NCI-H1105 treated with DMSO at 0.1 percent for 48 hours (cell line): ENCODE measurements at places on chromosomes 7 and 10.

GRCh38 chr7:66847879-66848790, 72.9 kb upstream of the TMEM248 start:
- DNase-seq, result no peak

DNA sequence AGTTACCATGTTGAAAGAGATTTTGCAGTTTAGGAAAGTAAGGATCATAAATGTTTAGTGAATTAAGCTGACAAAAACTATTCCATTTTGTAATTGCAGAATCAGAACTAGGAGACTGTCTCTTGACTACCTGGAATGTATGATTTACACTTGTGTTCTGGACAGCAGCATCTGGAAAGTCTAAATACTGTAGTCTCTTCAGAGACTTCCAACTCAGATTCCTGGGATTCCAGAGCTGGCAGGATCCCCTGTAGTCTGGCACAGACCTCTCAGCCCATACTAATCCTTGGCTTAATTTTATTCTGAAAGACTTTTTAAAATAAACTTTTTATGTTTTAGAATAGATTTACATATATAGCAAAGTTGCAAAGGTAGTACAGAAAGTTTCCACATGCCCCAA, 452.7 kb downstream of the DPP6 start:
- DNase-seq, result no peak

GRCh38 chr7:158815083-158815799, 14.1 kb downstream of the ESYT2 start:
- DNase-seq, result no peak

GRCh38 chr7:127792528-127793342, 140.7 kb downstream of the SND1 start:
- DNase-seq, result peak; percentile 6

GRCh38 chr7:154879629-154880028, 123.3 kb downstream of the PAXIP1 start:
- peak; percentile 86 for DNase-seq

GRCh38 chr7:100983451-100984187, 14.3 kb downstream of the MUC12 start:
- no peak for DNase-seq

- DNase-seq, result no peak
These were observed 715.1 kb downstream of the GRID1 start for GRCh38 chr10:85651497-85651882.

DNA sequence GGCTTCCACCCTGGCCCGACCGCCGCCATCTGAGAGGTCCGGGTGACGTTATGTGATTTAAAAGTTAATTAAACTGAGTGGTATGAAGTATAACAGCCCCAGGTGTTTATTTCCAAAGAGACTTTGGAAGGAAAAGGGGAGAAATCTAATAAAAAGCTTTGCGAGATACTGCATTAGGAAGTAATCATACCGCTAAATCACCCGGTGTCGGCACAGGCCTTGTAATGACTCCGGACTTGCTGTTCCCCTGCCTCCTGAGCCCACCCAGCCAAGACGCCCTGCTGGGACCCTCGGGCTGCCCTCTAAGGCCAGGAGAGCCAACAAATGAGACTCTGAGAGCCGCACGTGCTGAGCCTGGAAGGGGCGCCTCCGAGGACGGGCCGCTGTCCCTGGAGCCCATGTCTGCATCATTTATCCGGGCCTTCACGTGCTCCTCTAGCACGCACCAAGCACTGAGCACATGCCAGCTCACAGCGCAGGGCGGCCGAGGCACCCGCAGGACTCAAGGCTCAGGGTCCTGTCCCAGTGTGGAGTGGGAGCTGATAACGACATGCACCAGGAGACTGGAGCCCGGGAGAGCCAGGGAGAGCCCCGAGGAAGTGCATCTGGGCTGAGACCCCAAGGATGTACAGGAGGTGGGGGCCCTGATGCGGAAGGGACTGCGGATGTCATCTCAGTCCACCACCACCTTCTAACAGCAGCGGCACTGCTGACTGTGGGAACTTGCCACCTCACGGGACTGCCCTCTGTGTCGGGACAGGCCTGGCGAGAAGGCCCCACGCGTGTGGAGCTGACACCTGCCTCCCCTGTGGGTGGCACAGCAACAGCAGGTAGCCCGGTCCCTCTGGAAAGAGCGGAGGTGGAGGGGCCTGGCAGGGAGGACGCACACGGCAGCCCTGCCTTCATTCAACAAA, 182.7 kb downstream of the ELFN1 start:
- DNase-seq, result no peak

DNA sequence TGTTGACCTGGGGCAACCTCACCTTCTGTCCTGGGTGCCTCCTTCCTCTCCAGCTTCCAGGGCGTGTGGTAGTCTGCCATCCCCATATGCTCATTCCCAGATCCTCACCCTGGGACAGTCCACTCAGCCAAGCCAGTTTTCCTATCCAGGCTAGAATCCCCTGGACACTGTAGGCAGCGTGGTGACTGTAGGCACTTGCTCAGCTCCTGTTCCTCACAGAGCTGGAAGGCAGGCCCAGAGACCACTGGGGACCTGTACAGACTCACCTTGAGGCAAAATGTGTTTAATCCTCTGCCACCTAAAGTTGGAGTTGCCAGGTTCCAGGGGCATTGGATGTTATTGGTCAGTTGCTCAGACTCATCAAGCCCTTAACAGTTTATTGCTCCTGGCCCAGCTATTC, 2.4 kb upstream of the GRID1 start:
- no peak for DNase-seq

DNA sequence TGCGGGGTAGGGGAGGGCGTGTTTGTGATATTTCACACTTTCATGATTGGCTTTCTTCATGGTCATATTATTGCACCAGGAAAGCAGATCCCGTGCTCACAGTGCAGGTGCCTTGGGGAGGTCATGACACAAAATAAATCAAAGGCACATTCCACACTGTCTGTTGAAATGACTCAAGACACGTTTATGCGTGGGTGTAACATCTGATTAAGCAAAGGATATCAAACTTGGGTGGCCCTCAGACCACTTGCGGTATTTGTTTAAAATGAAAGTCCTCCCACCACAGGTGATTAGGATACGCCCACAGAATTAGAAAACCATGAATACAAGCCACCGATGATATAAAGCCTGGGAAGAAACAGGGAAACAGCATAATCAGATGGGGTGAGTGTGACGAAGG, 51.1 kb downstream of the SVIL start:
- DNase-seq, result no peak

GRCh38 chr7:139358541-139359365, 941 bp upstream of the LUC7L2 start:
- peak; percentile 19 for DNase-seq

- DNase-seq, result no peak
These were observed 21.7 kb downstream of the ZNF316 start for GRCh38 chr7:6658618-6659345.

DNA sequence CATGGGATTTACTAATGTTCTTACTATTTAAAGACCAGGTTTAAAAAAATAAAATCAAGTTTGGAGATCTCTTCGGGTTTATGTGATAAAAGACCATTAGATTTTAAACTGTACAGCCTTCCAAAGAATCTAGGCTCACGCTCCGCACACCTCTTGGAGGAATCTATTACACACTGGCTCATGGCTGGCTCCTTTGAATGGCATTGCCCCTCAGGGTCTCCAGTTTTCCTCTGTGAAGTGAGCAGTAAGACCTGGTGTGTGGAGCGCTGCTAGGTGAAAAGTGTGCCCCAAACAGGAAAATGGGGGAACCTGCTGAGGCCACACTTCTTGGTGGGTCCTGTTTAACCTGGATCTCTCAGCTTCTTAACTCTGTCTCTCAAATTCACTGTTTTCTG, 142.3 kb downstream of the KAT6B start:
- no peak for DNase-seq

DNA sequence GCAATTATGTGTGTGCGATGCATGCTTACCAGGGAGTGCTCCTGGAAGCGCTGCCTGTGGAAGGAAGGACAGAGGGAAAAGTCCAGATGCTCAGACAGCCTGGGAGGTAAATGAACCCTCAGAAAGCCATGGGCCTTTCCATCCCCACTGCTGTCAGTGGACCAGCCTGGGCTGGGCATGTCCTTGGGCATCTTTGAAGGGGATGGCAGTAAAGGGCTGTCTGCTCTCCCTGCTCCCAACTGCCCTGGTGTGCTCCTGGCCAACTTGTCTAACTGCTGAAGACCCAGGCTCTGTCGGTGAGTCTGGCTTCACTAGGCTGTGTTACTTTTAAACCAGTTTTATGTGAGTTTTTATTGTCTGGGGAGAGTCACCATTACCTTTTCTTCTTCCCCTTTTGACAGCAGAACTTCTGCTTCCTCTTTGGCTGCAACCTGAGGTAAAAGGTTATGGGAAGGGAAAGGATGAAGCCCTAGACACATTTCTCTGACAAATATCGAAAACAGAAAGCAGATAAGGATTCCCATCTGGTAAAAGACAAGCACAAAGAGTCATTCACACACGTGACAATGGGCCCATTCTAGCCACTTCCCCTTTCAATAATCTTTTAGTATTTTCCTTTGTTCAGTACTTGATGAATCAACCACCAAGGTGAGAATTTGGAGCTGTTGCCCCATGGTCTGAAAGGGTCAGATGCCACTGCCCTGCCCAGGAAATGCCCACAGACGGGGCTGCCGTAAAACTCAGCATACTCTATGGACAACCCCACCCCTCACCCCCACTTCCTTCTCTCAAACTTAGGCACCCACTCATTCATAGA, 27.6 kb upstream of the PIK3AP1 start:
- DNase-seq, result no peak

DNA sequence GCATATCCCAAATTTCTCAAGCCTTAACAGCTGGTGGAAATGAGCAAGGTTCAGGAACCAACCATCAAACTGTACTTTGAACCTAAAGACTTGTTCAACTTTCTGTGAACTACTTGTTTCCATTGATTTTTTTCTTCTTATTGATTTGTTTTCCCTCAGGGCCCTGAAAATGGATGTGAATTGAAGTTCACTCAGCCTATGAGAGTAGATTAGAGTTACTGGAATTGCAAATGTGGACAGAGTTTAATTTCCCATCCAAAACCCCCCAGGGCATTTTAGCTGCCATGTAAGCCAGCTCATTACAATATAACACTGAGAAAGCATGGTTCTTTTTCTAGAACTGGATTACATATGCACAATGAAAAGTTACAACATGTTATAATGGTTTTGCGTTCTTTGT, 1105.7 kb downstream of the REEP3 start:
- no peak for DNase-seq

GRCh38 chr10:120963594-120964220, 112.5 kb downstream of the WDR11 start:
- DNase-seq, result no peak

- no peak for DNase-seq
These were observed 41.6 kb downstream of the ERCC6 start for GRCh38 chr10:49497358-49497757.
